ENCODE measurements at places on chromosomes 12 and 14.

DNA sequence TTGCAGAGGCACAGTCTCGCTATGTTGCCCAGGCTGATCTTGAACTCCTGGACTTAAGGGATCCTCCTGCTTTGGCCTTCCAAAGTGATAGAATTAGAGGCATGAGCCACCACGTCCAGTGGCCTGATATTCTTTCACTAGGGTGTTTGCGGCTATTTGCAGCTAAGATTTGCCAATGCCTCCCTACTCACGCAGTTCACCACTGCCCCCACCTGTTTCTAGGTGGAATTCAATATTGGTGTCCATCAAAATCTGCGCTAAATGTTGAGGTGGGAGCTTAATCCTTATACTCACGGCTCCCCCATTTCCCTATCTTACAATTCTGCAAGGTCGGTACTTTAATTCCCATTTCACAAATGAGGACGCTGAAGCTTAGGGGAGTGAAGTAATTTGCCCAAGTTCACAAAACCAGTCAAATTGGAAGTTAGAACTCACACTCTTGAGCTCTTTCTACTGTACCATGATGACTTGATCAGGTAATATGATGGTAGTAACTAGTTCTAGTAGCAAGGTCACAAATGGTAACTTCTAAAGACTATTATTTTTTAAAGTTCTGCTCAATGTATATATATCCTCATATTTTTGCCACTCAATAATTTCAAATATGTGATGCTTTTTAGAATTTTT is 22.1 kb upstream of the LRRC9 start:
- peak; percentile 55 for DNase-seq

DNA sequence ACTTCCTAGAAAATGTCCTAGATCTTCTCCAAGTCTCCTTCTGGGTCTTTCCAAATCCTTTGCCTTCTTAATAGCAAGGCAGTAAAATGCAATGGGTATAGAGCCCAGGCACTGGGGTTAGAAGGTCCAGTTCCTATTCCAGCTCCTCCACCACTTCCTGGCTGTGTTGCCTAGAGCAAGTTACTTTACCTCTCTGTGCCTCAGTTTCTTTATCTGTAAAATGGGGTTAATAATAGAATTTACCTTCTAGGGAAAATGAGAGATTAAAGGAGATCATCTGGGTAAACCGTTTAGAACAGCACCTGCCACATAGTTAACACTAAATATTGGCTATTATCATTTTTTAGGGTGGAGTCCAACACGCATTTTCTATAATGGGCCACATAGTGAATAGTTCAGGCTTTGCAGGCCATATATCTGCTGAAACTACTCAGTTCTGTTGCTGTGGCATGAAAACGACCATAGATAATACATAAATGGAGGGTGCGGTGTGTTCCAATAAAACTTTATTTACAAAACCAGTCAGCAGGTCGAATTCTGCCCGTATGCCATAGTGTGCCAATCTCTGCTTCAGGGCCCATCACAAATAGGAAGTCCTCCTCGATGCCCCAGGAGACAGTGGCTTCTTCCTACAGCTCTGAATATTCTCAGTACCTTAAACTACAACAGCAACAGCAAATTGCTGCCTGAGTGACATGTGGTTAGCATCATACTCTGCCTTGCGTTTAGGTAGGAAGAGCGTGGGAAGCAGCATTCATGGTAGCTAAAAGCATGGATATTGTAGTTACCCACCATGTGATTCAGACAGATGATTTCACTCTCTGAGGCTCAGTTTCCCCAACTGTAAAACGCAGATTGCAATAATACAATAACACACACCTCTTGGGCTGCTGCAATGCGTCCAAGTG is 60.9 kb downstream of the SVOP start:
- DNase-seq, result no peak

DNA sequence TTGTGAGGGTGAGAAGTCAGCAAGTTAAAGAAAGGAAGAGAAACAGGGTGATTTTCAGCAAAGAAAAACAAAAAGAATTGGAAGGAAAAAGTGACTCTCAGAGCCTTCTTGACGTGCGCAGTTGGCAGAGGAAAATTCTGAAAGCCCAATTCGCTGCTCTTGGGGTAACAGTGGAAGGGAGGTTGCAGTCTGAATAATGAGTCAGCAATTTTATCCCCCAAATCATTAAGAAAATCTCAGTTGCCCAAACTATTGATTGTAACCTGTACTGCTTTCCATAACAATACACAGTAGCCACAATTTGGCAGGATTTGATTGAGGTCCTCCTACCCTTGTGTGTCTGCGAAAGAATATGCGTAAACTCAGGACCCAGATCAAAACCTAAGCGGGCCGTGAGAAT is 309.1 kb downstream of the EMP1 start:
- DNase-seq, result no peak

GRCh38 chr14:25699981-25700380 is 650.0 kb upstream of the STXBP6 start:
- no peak for DNase-seq

DNA sequence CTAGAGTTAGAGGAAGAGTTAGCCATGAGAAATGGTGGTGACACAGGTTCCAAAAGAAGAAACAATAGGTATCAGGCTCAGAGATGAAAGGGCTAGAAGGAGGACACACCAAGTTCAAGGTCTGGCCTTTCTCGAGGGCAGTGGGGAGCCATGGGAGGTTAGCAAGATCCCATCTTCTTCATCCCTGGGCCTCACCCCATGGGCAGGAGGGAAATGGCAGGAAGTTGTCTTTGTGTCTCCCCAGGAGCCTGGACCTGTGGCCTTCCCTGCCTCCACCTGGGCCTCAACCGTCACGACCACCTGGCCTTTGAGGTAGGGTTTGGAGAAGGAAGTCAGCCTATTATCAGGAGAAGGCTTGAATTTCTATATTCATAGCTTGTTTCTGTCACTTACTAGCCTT is 5.8 kb upstream of the AQP2 start:
- DNase-seq, result no peak

DNA sequence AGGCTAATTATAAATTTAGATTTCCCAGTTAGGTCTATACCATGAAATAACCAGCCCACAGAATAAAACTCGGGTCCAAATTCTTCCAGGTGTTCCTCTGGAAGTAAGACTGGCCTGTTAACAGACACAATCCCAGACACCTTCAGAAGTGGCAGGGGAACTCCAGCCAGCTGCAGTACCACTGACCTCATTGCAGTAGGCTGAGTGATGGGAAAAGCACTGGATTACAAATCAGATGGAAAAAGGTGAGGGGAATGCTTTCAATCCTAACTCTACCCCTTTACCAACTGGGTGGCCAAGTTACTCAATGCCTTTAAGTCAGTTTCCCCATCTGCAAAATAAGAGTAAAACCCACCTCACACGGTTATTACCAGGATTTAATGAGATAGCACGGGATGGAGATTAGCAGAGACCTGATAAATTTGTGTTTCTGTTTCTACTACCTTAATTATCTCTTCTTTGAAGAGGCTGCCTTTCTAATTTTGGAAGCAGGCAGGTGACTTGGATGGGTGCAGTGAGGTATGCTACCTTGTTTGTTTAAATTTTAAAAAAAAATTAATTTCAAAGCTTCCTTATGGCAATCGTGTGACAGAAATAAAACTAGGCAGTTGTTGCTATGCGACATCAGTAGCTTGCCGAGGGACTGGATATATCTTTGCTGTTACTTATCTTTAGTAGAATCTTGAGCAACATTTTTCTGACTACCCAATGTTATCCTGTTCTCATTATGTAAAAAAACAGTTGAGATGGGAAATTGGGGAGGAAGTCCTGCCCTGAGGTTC is 167.3 kb upstream of the GRIN2B start:
- no peak for DNase-seq

- DNase-seq, result peak; percentile 55
Observed at GRCh38 chr12:55996201-55996714, 818 bp upstream of the SUOX start.

- DNase-seq, result peak; percentile 60
Observed at GRCh38 chr12:124469193-124469888, 98.1 kb downstream of the NCOR2 start.

DNA sequence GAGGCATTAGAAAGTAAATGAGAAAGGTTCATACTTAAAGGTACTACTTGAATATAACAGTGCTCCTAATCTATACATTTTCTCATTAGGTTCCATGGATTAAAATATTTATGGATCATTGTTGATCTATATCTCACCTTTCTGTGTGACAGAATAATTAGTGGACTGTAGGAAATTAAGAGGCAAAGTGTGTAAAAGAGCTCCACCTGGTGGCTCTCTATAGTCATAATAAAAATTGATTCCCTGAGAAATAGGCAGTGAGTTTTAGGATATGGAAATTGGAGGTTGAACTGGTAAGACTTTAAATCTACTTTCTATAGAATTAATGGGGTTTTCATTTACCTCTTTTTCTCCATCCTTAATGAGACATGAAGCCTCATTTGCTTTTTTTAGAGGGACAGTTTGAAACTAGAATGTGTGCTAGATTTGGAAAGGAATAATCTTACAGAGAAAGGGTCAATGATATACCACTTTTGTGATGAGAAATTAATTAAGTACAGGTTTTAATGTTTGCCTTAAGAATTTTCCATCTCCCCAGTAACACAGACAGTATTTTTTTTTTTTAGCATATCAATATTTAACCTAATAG is 11.8 kb upstream of the DERA start:
- no peak for DNase-seq

- DNase-seq, result no peak
Observed at GRCh38 chr12:118350908-118351559, 21.7 kb downstream of the TAOK3 start.

- DNase-seq, result peak; percentile 30
Observed at GRCh38 chr12:49231878-49232655, 32.8 kb upstream of the TUBA1C start.

GRCh38 chr14:34038358-34039057 is 87.6 kb upstream of the EGLN3 start:
- DNase-seq, result no peak

- no peak for DNase-seq
Observed at GRCh38 chr12:48788524-48788853, 400 bp downstream of the ADCY6 start.

DNA sequence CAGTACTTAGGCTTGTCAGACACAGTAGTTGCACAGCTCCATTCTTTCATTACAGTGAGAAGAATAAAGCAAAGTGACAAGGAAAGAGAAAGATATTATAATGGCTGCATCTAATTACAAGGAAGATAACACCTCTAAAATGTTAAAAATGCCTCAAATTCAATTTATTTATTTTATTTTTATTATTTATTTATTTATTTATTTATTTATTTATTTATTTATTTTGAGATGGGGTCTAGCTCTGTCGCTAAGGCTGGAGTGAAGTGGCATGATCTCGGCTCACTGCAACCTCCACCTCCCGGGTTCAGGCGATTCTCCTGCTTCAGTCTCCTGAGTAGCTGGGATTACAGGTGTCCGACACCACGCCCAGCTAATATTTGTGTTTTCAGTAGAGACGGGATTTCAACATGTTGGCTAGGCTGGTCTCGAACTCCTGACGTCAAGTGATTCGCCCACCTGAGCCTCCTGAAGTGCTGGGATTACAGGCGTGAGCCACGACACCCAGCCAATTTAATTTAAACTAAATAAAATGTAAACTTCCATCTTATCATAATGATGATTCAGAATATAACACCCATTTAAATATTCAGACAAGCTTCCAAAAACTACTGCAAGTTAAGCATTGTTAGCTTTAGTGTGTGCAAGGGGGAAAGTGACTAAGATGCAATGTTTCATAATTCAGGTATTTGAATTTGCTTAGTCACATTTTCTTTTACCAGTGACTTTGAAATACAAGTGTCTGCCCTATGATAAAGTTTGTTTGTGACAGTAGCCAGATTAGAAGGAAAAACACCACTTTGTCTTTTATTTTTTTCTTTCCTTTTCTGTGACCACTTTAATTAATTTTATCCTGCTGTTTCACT is 2.4 kb upstream of the CFAP54 start:
- DNase-seq, result no peak

DNA sequence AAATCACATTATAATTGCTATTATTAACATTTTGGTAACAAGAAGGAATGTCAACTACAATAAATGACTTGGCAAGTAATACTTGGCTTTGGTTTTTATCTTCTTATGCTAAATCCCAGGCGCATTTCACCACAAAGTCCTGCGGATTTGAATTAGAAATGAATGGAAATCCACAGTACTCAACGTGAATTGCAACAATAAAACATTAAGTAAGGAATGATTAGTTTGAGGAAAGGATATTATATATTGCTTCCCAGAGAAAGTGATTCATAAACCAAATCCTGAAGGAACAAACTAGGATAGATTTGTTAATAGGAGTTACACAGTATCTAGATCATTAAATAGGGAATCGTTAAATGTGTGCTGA is 1089.7 kb downstream of the TRHDE start:
- no peak for DNase-seq
